ENCODE measurements at places on chromosomes 3 and 15.

- DNase-seq: peak; percentile 18
These were observed 26.4 kb upstream of the TSPAN3 start for GRCh38 chr15:77097248-77097721.

DNA sequence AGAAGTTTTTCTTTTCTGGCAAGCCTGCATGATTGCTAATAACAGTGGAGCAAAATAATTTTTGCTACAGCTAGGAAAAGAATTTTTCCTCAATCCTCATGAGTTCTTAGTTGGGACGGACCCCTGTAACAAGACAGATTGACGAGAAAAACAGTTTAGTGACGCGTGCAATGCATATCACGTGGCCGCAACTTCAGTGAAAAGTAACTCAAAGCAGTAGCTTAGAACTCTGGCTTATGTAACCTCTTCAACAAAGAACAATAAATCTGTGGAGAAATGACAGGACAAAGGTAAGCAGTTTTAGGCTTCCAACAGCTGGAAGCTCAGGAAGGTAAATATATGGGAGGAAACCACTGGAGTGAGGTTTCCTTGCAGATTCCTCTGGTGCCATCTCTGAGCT is 19.7 kb downstream of the FAM107A start:
- DNase-seq: no peak

DNA sequence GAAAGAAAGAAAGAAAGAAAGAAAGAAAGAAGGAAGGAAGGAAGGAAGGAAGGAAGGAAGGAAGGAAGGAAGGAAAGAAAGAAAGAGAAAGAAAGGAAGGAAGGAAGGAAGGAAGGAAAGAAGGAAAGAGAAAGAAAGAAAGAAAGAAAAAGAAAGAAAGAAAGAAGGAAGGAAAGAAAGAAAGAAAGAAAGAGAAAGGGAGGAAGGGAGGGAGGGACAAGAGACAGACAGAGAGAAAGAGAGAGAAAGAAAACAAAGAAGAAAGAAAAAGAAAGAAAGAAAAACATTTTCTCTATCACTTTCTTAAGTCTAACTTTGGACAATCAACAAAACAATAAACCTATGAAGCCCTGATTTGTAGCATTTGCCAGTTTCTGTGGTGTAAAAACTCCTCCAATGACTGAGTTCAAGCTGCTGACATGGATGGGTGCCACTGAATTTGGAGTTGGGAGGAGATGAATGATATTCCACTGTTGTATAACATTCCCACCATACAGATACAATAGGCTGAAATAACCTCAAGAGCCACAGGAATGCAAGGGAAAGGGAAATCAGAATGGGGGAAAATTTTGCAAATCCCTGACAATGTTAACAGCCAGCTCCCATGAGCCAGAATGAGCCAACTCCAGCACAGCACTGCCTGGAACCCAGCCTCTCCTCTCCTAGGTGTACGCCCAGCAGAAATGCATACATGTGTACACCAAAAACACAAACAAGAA is 15.0 kb upstream of the RTP3 start:
- no peak for DNase-seq

GRCh38 chr15:42059661-42060476 is 34.5 kb downstream of the PLA2G4D start:
- peak; percentile 64 for DNase-seq

DNA sequence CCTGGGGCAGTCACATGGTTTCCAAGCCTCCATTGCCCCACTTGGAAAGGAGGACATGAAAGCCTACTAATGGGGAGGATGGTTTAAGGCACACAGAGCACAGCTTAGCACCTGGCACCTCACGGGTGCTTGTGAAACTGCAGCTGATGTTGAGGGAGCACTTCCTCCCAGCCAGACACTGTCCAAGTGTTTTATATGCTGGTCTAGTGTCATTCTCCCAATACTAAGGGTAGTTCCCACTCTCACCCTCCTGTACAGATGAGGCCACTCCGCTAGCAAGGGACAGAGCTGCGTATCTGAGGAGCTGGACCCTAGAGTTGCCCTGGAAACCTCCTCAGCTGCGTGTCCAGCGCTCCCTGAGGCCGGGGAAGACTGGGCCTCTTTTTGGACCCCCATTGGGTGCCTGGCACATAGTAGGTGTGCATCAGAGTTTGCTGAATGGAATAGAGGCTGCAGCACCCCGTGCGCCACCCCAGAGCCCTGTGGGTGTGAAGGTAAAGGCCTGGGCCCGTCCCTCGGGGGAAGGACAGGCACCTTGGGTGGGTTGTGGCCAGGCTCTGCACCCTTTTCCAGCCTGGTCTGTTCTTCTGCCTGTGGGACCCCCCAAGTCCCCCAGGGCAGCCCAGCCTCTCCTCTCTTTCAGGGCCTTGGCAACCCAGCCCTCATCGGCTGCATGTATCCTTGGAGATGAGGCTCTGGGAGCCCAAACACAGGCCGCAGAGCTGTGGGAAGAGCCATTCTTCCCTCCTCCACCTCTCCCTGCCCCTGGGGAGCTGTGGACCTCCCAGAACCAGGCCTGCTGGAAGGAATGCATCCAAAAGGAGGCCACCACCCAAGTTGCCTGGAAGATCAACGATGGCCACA is 31.3 kb downstream of the DNASE1L3 start:
- DNase-seq: no peak

DNA sequence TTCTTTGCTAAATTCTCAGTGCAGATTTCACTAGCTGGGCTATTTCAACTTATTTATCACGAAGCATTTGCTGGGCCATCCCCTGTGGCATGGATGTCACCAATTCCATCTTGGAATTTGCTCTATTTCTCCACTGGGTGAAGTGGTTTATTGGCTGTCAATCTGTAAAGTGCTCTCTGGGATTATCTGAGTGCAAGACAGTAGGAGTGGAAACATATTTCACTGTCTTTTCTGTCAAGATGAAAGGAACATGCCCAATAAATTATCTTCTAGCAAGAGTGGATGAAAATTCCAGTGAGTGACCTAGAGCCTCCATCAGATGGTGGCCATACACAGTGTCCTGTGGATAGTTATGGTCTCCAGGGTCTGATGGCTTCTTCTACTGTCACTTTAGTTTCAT is 25.1 kb upstream of the CTDSPL start:
- no peak for DNase-seq

DNA sequence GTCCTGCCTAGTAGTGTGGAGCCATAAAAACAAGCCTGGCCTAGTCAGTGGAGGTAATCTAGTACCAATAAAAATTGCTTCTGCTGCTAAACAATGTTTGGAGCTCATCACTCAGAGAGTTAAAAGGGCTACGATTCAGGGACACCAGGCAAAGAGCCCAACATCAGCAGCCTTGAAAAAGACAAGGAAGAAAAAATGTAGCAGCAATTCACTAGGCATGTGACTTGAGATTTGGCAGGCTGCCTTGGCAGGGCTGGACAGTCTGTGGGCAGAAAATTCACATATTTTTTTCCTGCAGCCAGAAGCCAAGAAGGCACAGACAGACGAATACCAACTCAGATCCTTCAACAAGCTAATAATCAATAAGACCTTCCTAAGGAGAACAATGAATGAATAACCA is 47.2 kb downstream of the IGSF11 start:
- DNase-seq: no peak
